ENCODE measurements at places on chromosomes 3 and 15. TPM values are rescaled to one million over a fixed set of nuclear protein-coding genes. Genes with fewer than 3 reads are reported as not detected.

GRCh38 chr3:70988111-70988510 is 595.4 kb downstream of the FOXP1 start:
- no peak for DNase-seq

- no peak for DNase-seq
These were observed 259.3 kb downstream of the MAGI1 start for GRCh38 chr3:65779390-65779789.

The UBP1 gene
- 77.0 TPM for total RNA-seq

The GRAMD1C gene
- total RNA-seq, result 10.9 TPM

The SLC2A2 gene
- not detected for total RNA-seq

The SNURF gene
- total RNA-seq, result 6.8 TPM
